Body of pancreas (tissue), 4 donors: ENCODE measurements at places on chromosomes 3 and 15.

GRCh38 chr3:36923523-36923943 is 21.3 kb downstream of the TRANK1 start:
- no peak for DNase-seq

GRCh38 chr15:100311833-100312476 is 29.8 kb downstream of the ADAMTS17 start:
- no peak for DNase-seq

DNA sequence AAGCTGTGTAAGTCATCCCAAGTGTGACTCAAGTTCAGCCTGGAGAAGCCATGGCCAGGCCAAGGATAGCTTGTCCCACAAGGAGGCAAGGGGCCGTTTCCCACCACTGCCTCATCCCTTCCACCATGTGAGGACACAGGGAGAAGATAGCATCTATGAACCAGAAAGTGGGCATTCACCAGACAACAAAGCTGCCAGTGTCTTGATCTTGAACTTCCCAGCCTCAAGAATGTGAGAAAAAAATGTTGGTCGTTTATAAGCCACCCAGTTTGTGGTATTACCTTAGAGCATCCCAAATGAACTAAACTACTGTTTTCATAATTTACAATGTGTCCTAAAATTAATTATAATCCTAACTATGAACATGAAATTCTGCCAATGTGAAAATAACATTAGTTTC is 930.8 kb upstream of the CFAP20DC start:
- DNase-seq, result no peak

- DNase-seq, result no peak
Observed at GRCh38 chr15:52383100-52383588, 87.5 kb upstream of the MYO5C start.

- no peak for DNase-seq
Observed at GRCh38 chr3:147119989-147120388, 286.4 kb downstream of the ZIC4 start.

DNA sequence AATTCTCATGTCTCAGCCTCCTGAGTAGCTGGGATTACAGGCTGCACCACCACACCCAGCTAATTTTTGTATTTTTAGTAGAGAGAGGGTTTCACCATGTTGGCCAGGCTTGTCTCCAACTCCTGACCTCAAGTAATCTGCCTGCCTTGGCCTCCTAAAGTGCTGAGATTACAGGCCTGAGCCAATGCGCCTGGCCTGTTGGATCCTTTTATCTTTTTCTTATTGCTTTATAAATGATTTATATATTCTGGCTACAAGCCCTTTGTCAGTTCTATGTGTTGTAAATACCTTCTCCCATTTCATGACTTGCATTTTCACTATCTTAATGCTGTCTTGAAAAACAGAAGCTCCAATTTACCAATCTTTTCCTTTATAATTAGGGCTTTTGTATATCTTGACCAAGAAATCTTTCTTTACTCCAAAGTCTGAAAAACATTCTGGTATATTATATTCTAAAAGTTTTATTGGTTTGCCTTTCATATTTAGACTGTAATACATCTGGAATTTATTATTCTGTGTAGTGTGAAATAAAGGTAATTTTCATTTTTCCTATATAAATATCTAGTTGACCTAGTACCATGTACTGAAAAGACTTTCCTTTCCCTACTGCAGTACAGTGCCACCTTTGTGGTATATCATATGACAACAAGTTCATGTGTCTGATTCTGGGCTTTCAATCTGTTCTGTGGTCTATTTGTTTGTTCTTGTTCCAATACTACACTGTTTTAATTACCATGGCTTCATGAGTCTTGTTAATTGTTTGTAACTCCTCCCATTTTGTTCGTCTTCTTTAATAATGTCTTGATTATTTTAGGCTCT is 52.9 kb upstream of the RNU6-1 start:
- no peak for DNase-seq

GRCh38 chr15:81391657-81392056 is 17.6 kb upstream of the TMC3 start:
- no peak for DNase-seq

GRCh38 chr3:156997351-156997750 is 162.6 kb downstream of the CCNL1 start:
- DNase-seq, result no peak
